ENCODE measurements at places on chromosomes 4 and X.
A peak's percentile ranks its signal among the peaks of the same experiment; 100 is the strongest.

GRCh38 chr4:135277068-135277979 is 1075.7 kb upstream of the PABPC4L start:
- DNase-seq, result no peak

- DNase-seq, result no peak
Observed at GRCh38 chr4:71814433-71814832, 30.6 kb upstream of the GC start.

GRCh38 chr4:25861280-25861950 is 1.4 kb downstream of the SEL1L3 start:
- no peak for DNase-seq

- DNase-seq, result no peak
Observed at GRCh38 chrX:37755025-37755424, 24.8 kb upstream of the CYBB start.

- DNase-seq, result no peak
Observed at GRCh38 chr4:7917669-7918068, 22.0 kb downstream of the AFAP1 start.

DNA sequence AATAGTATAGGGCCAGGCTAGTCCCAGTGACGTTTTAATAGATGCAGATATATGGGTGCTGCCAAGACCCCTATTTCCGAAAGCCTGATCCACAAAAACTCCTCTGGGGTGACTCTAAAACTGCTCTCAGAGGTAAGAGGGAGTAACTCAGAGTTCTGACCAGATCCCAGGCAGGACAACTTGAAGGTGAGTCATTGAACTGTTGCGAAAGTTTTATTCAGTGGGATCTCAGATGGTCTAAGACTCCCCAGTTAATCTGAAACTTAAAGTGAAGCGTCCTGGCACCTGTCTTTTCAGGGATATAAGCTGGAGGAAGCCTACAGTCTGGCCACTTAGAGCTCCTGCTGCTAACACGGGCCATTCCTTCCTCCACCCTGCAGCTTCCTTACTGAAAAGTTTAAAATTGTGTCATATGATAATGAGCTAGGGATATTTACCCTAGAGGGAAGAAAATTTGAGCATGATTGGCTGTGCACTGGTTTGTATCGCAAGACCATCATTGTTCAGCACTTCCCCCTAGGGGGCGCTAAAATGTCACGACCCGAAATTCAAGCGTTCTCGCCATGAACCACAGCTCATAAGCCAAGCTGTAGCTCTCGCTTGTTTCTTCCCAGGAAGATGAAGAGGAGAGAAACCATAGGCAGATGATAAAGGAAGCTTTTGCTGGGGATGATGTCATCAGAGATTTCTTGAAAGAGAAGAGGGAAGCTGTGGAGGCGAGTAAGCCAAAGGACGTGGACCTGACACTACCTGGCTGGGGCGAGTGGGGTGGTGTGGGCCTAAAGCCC is 19.5 kb downstream of the UTP14A start:
- peak; percentile 64 for DNase-seq

DNA sequence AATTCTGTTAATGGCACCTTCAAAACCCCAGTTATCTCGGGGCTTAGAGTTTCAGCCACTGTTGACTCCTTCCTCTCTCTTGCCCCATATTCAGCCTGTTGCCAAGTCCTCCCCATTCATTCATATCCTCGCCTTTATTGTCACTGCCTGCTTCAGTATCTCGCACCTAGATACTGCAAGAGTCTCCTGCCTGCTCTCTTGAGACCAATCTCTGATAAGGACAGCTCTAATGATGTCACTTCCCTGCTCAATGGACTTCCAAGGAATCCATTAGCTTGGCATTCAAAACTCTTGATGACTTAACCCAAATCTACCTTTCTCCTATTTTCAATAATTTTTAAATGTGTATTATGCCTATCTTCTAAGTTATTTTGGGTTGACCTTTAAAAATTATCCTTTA is 1.1 kb upstream of the UBE2A start:
- DNase-seq, result no peak

- no peak for DNase-seq
Observed at GRCh38 chr4:168384437-168385141, 66.0 kb upstream of the DDX60 start.

DNA sequence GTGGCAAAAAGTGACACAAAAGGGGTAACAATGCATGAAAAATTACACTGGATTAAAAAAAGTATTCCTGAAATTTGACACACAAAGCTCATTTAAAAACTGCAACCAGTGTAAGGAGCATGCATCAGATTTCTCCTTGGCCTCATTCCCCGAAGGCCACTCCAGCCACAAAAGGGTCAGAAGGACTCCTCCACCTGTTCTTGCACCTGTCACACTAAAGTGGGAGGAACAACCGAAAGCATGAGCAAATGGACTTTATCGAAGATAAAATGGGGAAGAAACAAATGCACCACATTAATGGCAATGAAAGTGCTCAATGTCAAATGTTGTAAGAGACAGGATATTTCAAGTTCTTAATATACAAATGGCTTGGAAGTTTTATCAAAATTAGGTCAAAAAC is 88.2 kb downstream of the ADGRA3 start:
- no peak for DNase-seq

- DNase-seq, result no peak
Observed at GRCh38 chr4:55949482-55949802, 697 bp downstream of the CEP135 start.

DNA sequence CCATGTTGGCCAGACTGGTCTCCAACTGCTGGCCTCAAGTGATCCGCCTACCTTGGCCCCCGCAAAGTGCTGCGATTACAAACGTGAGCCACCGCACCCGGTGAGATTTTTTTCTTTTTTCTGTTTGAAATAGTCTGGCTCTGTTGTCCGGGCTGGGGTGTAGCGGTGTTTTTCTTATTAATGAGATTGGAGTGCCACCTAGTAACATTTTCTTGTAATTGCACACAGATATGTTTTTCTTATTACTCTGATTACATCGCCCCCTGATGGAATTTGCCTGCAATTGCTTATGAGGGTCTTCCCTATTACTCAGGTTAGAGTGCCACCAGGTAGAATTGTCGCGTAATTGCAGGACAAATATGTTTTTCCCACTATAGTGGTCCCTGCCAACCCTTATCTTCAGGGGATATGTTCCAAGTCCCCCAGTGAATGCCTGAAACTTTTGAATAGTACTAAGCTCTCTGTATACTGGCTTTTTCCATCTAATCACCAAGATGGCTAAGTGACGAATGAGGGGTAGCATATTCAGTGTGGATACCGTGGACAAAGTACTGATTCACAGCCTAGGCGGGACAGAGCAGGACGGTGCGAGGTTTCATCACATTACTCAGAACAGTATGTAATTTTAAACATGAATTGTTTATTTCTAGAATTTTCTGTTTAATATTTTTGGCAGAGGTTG is 8.6 kb upstream of the PDHA1 start:
- no peak for DNase-seq

DNA sequence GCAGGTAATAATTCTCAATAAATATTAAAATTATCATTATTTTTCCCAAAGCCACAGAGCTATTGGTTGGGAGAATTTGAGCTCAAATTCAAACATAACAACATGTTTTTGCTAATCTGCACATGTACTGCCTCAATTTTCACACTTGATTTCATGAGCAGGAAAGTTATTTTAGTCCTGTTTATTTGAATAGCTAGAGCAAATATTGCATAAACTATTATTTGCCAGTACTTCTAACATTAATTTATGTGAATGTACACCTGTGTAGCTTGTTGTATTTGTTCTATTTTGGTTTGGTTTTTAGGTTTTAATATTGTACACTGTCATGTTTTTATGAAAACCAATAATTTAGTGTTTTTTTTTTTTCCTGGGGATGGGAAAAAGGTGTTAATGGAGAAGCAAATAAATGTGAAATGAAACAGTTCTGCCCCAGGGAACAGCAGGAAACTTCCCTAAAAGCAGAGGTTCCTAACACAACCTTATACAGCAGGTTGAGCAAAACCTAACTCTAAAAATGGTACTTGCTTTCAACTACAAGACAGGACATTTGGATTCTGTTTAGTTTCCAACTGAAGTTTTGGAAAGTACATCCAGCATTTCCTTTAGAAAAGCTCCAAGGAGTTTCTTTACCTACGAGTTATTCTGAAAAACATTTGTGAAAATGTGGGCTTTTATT is 99.4 kb downstream of the SYNPO2 start:
- DNase-seq, result no peak

DNA sequence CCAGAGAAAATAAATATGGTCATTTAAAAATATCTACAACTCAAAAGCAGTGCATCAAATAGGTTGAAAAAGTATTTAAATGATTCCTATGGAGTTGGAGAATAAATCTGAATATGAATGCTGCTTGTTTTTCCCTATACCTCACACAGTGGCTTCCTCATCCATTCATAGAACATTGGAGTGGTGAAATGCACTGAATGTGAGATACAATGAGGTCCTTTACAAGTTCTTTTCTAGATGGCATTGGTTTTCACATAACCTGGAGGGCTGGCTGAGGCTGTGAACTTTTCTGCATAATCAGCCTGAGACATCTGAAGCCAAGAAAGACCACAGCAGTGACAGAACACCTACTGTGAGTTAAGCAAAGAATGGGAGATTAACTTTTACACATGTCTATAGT is 279.1 kb upstream of the NRK start:
- DNase-seq, result no peak

GRCh38 chrX:134591502-134591901 is 66.8 kb downstream of the PLAC1 start:
- DNase-seq, result no peak

GRCh38 chr4:123616951-123617461 is 220.4 kb downstream of the SPRY1 start:
- no peak for DNase-seq

DNA sequence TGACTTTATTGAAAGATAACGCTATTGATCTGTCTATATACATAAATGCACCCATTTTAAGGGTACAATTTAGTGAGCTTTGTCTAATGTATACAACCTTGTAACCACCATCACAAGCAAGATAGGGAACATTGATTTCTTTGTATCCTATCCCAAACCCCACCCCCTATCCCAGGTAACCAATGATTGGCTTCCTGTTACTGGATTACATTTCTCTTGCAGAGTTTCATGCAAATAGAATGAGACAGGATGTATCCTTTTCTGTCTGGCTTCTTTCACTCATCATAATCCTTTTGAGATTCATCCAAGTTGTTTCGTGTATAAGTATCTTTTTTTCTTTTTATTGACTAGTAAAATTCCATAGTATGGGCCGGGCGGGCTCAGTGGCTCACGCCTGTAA is 1.6 kb upstream of the GRIPAP1 start:
- no peak for DNase-seq

DNA sequence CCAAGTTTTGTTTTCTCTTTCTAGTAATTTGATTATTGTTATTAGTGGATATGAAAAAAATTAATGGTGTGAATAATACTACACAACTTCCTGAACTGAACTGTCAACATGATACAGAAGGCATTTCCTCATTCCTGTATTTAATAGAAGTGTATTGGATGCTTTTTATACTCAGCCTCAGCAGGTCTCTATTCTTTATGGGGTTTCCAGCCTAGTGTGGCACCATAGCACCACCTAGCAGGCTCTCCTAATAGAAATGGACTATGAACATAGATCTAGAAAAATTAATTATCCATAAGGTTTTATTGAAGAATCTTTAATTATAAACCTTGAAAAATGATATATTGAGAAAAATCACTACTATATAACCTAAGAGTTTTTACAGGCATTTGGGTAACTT is 52.4 kb downstream of the GLRB start:
- no peak for DNase-seq

GRCh38 chr4:61205066-61205465 is 4.9 kb downstream of the ADGRL3 start:
- DNase-seq, result no peak

DNA sequence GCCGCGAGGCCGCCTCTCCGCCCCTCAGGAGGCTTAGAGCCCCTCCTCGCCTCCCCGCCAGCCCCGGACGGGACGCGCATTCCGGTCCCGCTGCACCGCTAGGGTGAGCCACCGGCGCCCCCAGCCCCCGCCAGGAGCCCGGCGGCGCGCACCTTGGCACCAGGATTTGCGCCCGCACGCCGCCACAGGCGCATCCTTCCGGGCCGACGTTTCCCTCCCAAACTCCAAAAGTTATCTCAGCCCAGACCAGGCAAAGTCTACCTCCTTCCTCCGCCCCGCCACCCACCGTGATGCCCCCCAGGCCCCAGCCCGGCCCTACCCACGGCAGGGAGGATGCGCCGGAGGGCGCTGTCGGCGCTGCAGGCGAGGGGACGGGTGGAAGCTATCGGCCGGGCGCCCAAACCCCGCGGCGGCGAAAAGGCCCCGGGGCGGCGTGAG is 538 bp downstream of the SCML2 start:
- DNase-seq, result peak; percentile 32

- DNase-seq, result no peak
Observed at GRCh38 chr4:90951037-90951436, 823.8 kb downstream of the CCSER1 start.

GRCh38 chr4:174873931-174874330 is 44.2 kb upstream of the ADAM29 start:
- no peak for DNase-seq

DNA sequence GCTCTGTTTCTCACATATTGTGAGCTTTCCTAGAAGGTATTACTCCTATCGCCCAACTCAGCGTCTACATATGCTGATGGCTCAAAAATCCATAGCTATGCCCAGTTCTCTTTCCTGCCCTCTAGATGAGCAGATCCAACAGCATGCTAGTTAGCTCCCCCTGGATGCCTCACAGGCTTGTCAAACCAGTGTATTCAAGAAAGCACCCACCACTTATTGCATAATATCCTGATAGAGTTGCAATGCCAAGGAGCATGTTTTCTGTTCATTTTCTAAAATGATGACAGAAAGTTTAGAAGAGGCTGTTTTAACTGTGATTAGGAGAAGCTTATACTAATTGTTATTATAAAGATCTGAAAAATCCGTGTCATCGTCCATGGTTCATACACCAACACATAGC is 1.9 kb upstream of the PACRGL start:
- no peak for DNase-seq

- DNase-seq, result no peak
Observed at GRCh38 chrX:27966955-27967354, 14.3 kb downstream of the DCAF8L1 start.

DNA sequence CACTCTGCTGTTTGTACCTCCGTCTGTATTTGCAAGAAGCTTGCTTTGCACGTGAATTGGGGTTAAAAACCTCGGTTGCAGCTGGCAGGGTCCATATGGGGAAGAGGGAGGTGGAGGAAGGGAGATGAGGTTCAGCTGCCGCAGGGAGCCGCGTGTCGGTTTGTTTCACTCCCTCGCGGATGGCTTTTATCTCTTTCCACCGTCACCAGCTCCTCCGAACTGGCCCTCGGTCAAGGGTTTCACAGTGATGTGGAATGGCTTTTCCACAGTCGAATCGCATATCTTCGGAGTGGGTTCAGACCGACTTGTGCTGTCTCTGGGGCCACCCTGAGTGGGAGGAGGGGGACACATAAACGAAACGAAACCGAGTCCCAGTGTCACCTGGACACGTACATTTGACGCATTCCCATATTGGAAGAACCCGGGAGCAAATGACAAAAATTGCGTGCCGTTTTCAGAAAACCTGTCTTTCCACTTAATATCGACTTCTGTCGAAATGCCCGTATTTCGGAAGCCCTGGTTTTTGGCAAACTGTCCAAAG is 929 bp downstream of the ZBTB33 start:
- peak; percentile 40 for DNase-seq

- no peak for DNase-seq
Observed at GRCh38 chrX:115068896-115069295, 51.5 kb upstream of the IL13RA2 start.

Measured in ovary (tissue), 10 donors.